ENCODE measurements at places on chromosomes 12 and 14.
A peak's percentile ranks its signal among the peaks of the same experiment; 100 is the strongest.

- DNase-seq, result no peak
These were observed 34.2 kb downstream of the ZNF641 start for GRCh38 chr12:48316491-48316890.

GRCh38 chr12:131883521-131883900 is 10.9 kb upstream of the ULK1 start:
- no peak for DNase-seq

- peak; percentile 46 for DNase-seq
These were observed 2.2 kb upstream of the NFATC4 start for GRCh38 chr14:24365600-24366412.

- no peak for DNase-seq
These were observed 46.0 kb downstream of the FAM222A start for GRCh38 chr12:109759595-109759994.

- no peak for DNase-seq
These were observed 80.1 kb downstream of the ETV6 start for GRCh38 chr12:11729439-11730150.

- DNase-seq, result no peak
These were observed 20.6 kb upstream of the BDKRB1 start for GRCh38 chr14:96235426-96235825.

- no peak for DNase-seq
These were observed 461.6 kb downstream of the MED13L start for GRCh38 chr12:115815924-115816323.

DNA sequence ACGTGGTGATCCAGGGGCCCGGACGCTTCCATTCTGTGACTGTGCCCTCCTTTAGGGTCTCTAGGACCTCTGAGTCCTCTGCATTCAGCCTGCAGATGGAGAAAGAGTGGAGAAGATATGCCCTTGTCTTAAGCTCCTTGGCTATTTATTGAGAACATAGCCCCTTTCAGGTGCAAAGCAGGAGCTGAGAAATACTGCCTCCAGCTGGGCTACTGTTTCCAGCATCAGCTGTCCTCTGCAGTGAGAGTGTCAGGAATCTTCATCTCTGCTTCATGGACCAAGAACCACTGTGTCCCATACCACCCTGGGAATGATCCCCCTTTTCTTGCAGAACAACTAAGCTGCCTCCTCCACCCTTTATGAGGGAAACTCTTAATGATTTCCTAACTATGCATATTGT is 47.8 kb upstream of the CEP83 start:
- DNase-seq, result no peak

All from stimulated activated CD4-positive, alpha-beta T cell treated with anti-CD3 and anti-CD28 coated beads, Interleukin-2, amount 100 ng/mL, for 48 hours (primary cell).